Activated CD4-positive, alpha-beta T cell treated with anti-CD3 and anti-CD28 coated beads for 36 hours (primary cell): ENCODE measurements at places on chromosomes 1 and 21. TPM values are rescaled to one million over a fixed set of nuclear protein-coding genes. Genes with fewer than 3 reads are reported as not detected.

- no peak overlapping the region for H3K27ac ChIP-seq
- peaks cover 24% of the 10 kb centered on the region for H3K36me3 ChIP-seq
- no peak overlapping the region for H3K4me3 ChIP-seq
- H3K27me3 ChIP-seq: no peaks in the 10 kb centered on the region
- H3K4me1 ChIP-seq: no peaks in the 10 kb centered on the region
These were observed 54.7 kb downstream of the NTPCR start for GRCh38 chr1:233005156-233005555.

GRCh38 chr1:57041901-57042300, 76.1 kb upstream of the C8B start:
- H3K27ac ChIP-seq: no peak overlapping the region
- no peaks in the 10 kb centered on the region for H3K36me3 ChIP-seq
- no peak overlapping the region for H3K4me3 ChIP-seq
- H3K4me1 ChIP-seq: no peaks in the 10 kb centered on the region
- peaks cover 8% of the 10 kb centered on the region for H3K27me3 ChIP-seq
- no peak for DNase-seq

The CD244 gene
- total RNA-seq: 0.25 TPM

DNA sequence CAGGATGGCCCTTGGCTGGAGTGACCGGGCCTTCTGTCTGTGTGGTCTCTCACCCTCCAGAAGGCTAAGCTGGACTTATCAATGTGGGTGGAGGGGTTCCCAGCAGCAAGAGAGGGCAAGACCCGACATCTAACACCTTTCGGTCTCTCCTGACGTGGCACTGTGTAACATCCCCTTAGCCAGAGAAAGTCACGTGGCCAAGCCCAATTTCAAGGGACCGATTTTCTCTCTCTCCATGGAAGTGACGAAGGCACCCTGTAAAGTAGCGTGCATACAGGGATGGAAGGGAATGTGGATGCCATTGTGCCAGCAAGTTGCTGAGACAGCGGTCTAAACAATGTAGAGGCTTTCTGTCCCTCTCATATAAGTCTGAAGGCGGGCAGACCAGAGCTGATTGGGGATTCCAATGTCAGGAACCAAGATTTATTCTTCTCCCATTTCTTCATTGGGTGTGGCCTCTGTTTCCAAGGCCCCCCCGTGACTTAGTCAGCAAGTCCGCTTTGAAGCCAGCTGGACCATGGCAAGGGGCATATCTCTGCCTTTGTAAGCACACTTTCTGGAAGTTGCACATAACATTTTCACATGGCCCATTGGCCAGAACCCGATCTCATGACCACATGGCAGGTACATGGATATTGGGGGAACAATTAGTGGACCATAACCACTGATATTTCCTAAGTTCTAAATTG, 12.5 kb downstream of the MX1 start:
- no peaks in the 10 kb centered on the region for H3K27me3 ChIP-seq
- H3K4me3 ChIP-seq: no peak overlapping the region
- no peak for DNase-seq
- no peak overlapping the region for H3K27ac ChIP-seq
- peaks cover 80% of the 10 kb centered on the region for H3K36me3 ChIP-seq
- peaks cover 8% of the 10 kb centered on the region for H3K4me1 ChIP-seq

The AMIGO1 gene
- total RNA-seq: 1.8 TPM

The TMCC2 gene
- 10.5 TPM for total RNA-seq

- no peaks in the 10 kb centered on the region for H3K27me3 ChIP-seq
- H3K4me3 ChIP-seq: no peak overlapping the region
- no peaks in the 10 kb centered on the region for H3K36me3 ChIP-seq
- no peak overlapping the region for H3K27ac ChIP-seq
- no peaks in the 10 kb centered on the region for H3K4me1 ChIP-seq
These were observed 142.6 kb downstream of the ESRRG start for GRCh38 chr1:216580538-216581057.

The TMEM200B gene
- total RNA-seq: 1.1 TPM

DNA sequence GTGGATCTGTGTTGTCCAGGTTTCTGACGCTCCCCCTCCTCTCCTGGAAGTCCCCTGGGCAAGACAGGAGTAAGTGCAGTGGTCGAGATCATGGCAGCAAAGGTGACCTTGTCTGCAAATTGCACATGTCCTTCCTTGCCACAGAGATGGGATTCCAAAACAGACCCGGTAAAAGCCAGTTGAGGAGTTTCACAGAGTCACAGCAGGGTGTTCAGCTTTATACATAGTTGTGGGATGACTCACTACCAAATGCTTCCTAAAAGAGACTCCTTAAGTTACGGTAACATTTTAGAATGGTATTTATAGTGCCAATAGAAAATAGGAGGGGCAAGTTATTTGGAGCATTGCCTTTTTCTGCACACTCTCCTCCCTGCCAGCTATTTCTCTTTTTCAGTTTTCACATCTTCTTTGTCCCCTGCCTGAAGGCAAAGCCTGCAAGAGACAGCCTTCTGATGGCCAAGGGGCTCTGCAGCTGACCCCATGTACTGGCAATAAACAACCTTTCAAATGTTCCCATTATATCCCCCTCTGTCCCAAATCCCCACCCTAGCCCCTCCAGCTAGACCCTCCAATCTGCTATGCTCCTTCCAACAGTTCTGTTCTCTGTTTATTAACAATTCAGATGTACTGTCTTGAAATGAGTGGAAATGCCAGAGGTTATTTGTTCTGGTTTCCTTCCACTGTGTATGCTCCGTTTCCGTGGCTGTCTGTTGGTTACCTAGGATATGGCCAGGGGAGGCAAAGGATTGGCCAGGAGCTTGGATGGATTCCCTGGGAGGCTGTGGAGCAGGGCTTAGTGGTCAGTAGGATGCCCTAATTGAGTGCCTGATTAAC, 115.0 kb downstream of the TGFB2 start:
- H3K27ac ChIP-seq: no peak overlapping the region
- peaks cover 6% of the 10 kb centered on the region for H3K27me3 ChIP-seq
- no peaks in the 10 kb centered on the region for H3K36me3 ChIP-seq

- peaks cover 2% of the 10 kb centered on the region for H3K27me3 ChIP-seq
- no peak for DNase-seq
- H3K27ac ChIP-seq: no peak overlapping the region
- no peak overlapping the region for H3K4me3 ChIP-seq
- no peaks in the 10 kb centered on the region for H3K4me1 ChIP-seq
- no peaks in the 10 kb centered on the region for H3K36me3 ChIP-seq
These were observed 64.5 kb upstream of the LAMC2 start for GRCh38 chr1:183121609-183122008.

- peak; percentile 18 for DNase-seq
- H3K27me3 ChIP-seq: peaks cover 62% of the 10 kb centered on the region
- no peaks in the 10 kb centered on the region for H3K36me3 ChIP-seq
These were observed 12.8 kb upstream of the ALX3 start for GRCh38 chr1:110083061-110083865.

- H3K4me1 ChIP-seq: no peaks in the 10 kb centered on the region
- H3K36me3 ChIP-seq: no peaks in the 10 kb centered on the region
- H3K4me3 ChIP-seq: no peak overlapping the region
- H3K27me3 ChIP-seq: no peaks in the 10 kb centered on the region
- H3K27ac ChIP-seq: no peak overlapping the region
These were observed 46.9 kb upstream of the LHX8 start for GRCh38 chr1:75087278-75087677.
